ENCODE measurements at places on chromosomes 16 and 17.

DNA sequence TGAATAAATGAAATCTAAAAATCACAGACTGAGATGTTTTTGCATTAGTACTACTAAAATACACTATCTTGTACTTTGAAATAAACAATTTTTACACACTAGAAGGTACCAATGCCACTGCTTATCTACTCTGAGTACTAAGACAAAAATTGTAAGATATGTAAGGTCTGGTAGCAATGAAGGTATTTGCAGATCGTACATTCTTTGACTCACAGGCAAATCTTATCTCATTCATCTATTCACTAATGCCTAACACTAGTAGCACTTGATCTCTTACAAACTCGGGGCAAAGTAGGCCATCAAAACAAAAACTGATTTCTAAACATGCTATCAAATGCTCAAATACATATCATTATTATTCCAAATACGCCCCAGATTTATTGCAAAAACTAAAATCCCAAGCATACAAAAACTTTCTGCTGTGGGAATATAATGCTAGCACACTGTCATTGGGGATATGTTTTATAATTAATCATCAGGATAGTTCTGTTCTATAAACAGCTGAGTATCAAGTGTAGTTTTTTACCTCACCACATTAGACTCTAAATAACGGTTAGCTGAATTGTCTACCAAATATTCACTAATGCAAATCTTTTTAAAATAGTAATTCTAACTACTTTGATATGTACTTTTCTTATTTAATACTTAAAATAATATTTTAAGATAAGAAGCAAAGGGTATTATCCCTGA lies 68.0 kb downstream of the MED13 start:
- no peak for DNase-seq

GRCh38 chr16:15874745-15875314 lies 13.6 kb downstream of the CEP20 start:
- peak; percentile 3 for DNase-seq

DNA sequence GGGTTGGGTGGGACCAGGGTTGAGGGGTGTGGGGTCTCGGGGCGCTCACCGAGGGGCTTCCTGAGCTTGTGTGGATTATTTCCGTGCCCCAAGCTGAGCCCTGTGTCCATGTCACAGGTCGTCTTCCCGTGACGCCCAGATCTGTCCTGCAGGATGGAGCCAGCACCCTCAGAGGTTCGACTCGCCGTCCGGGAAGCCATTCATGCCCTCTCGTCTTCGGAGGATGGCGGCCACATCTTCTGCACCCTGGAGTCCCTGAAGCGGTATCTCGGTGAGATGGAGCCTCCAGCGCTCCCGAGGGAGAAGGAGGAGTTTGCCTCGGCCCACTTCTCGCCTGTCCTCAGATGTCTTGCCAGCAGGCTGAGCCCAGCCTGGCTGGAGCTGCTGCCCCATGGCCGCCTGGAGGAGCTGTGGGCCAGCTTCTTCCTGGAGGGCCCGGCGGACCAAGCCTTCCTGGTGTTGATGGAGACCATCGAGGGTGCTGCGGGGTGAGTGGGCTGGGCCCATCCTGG lies 1.0 kb downstream of the TELO2 start:
- no peak for DNase-seq

DNA sequence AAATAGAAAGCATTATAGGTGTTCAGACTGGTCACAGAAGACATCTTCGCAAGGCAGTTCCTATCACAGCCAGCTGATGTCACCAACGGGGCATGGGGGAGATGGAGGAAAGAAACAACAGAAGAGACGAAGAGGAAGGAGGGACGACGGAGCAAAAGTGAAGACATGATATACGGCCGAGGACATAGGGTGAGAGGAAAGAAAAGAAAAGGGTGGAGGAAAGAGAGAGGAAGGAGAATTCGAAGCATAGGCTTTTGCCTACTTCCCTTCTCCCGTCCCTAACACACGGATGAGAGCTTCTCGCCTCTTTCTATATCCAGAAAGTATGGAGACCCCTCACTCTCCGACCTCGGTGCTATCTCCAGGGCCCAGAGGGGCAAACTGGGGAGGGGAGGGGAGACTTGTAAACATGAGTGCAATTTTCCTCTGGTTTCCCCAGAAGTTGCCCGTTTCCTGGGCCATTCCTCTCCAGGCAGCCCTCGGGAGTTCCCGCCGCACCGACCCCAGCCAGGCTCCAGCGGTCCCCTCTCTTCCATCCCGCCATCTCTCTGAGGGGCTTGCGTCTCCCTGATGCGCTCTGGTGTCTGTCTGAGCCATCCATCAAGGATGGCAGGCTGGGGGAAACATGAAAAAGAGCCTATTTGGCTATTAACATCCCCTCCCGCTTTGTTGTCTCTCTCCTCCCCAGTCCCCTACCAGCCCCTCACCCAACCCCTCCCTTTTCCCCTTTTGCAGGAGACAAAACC lies 26.0 kb downstream of the COPZ2 start:
- peak; percentile 57 for DNase-seq

DNA sequence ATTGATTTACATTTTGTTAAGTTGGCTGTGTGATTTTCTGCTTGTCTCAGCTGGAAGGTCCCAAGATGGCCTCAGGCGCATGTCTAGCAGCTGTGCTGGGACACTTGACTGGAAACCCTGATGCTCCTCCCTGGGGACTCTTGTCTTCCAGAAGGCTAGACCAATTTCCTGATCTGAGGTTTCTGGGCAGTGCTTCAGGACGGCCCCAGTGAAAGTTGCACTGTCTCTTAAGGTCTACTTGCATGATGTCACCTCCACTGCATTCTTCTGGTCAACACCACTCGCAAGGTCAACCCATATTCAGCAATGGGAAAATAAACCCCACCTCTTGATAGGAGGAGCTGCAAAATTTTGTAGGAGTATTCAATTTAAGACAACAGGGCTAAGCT lies 116.0 kb downstream of the SALL1 start:
- no peak for DNase-seq

DNA sequence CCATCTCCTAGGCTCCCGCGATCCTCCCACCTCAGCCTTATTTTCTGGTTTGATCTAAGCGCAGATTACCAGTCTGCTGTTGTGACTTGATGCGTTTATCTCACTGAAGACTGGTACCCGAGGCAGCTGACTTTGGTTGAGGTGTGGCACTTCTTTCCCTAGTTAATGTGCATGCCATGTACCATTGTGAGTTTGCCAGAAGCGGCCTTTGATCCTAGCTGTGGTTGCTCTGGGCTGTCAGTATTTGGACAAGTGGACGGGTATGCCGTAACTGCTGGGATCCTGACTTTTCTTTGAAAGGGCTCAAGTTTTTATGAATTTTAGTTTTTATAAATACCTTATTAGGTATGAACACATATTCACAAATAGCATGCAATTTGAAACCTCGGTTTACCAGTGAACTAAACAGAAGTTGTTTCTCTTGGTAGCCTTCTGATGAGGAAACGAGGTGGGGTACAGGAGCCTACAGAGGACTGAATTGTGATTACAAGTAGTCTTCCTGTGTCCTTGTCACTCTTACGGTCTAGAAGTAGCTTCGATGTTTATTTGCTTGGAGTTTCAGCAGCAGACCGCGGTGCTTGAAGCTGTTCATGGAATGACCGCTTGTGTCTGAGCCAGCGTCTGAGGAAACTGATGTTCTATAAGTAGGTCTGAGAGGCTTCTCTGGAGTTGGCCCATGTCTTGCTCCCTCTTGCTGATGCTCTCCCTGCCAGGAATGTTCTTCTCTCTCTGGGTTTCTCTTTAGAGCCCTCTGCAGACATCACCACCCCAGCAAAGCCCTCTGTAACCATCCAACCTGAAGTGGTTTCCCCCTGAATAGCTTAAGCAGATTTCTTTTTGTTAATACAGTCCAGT lies 40.0 kb downstream of the SEC14L1 start:
- no peak for DNase-seq

- DNase-seq, result no peak
Observed at GRCh38 chr17:29717817-29718216, 95.1 kb upstream of the CORO6 start.

DNA sequence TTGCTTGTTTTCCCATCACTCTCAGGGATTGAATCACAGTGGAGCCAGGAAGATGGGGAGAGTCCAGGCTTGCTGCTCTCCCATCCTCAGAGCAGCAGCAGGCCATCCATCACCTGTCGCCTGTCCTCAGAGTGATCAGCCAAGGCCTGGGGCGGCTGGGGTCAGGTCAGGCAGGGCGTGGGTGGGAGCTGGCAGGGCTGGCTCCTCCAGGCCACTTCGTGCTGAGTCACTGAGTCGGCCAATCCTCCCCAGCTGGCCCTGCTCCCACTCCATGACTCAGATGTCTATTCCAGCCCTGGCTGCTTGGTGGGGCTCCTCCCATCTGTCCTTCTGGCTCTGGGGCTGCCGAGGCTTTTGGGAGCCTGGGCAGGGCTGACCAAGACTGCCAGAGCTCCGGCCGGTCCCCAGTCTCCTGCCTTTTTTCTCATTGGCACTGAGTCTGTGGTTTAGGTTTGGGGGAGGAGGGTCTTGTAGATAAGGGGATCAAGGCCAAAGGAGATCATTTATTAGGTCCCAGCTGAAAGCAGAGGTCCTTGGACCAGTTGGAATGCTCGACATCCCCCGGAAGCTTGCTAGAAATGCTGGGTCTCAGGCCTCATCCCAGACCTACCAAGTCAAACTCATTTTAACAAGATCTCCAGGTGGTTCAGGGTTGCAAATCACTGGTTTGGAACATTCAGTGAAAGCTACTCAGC lies 72.7 kb downstream of the ABCC1 start:
- DNase-seq, result no peak

- DNase-seq, result peak; percentile 61
Observed at GRCh38 chr17:45410144-45411091, 22.3 kb downstream of the ARHGAP27 start.

DNA sequence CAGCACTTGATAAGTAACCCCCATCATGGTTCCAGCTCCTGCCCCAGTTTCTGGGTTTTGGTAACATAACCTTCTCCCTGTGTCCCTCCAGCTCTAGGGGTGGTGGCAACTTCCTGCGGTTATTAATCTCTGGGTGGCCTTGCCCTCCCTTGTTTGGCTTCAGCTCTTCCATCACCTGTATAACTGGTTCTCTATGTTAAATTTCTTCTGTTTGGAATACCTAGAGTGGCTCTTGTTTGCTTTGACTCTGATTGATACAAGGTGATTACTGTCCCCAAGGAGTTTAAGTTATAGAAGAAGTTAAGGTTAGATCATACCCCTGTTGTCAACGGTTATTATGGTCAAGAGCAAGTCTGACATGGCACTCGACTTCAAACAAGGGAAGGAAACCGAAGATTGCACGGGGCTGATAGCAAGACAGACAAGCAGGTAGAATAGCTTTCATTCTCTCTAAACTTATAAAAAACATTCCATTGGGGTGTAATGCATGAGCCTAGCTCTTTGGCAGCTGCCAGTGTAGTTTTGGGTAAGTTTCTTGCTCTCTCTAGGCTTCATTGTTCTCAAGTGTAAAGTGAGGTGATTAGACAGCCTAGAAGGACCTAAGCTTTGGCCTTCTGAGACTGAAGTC lies 11.0 kb upstream of the CCR7 start:
- DNase-seq, result no peak

- DNase-seq, result no peak
Observed at GRCh38 chr16:55041540-55042234, 111.0 kb downstream of the IRX5 start.

- no peak for DNase-seq
Observed at GRCh38 chr17:43911904-43912303, 4.6 kb upstream of the MPP2 start.

- no peak for DNase-seq
Observed at GRCh38 chr16:78570399-78571141, 471.1 kb downstream of the WWOX start.

DNA sequence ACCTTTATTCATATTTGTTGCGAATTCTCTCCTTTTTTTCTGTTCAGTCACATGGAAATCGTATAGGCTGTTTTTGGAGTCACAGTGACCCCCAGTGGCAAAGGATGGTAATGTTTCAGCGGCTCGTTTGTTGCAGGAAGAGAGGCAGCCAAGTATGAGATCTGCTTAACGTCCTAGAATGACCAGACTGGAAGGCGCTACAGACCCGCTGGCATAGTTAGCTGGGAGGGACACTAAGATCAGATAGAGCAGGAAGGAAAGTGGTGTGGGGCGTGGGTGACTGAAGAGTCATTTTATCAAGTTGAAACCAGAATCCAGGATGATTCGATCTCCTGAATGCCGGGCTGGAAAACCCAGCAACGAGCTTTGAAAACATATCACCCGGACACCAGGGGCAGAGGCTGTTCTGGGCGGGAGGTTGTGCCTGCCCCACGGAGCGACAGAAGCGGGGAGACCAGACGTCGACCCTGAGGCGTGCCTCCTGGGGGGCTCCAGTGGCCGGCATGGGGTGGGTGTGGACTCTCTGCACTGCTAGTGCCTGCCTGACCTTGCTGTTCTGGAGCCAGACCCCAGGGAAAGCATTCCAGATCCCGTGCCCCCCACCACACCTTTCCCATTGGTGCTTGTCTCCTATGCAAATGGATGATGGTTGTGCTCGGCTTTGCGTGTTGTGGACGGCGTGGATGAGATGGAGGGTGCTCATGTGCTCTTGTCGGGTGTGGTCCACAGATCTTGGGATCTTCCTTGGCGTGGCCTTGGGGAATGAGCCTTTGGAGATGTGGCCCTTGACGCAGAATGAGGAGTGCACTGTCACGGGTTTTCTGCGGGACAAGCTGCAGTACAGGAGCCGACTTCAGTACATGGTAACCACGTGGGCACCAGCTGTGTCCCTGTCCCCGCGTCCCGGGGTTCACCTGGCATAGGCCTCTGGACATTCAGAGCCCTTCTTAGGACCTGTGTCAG lies 7.7 kb downstream of the IL34 start:
- peak; percentile 82 for DNase-seq

DNA sequence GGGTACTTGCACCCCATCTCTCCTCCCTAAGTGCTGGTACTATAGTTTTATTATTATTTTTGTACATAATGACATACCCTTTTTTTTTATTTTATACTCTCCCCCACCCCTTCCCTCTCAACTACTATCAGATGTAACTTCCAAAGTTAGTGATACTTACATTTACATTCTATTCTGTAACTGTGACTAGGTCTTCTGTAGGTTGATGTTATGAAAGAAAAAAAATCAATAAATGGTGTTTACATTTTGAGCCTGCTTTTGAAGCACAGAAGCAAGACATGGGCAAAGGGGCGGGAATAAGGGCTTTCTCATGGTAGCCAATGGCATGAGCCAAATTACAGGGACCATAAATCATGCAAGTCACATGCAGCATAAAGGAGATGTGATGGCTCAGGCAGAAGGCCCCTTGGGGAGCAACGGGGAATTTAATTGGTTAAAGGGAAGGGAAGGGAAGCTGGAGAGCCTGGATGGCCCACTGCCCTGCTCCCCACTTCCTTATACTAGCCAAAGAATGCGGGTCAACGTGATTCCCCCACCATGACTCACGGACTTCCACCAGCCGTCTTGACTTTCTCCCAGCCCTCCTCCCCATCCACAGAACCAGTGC lies 2.4 kb upstream of the ACSF2 start:
- DNase-seq, result no peak

DNA sequence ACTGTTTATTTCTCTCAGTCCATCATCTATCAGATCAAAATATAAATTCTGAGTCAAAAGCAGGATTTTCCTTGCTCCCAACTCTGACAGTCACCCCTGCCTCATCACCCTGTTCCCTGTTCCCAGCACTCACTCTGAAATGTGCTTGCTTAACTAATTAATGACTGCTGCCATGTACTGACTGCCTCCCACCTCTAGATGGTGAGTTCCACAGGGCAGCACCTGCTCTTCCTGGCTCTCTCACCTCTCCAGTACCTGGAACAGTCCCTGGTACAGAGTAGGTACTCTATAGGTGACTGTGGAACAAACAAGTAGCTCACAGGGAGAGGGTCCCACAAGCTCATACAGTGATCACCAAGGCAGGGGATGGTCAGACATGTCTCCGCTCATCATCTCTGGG lies 114.3 kb upstream of the C16orf82 start:
- no peak for DNase-seq
